ENCODE measurements at places on chromosomes 1 and 21.

DNA sequence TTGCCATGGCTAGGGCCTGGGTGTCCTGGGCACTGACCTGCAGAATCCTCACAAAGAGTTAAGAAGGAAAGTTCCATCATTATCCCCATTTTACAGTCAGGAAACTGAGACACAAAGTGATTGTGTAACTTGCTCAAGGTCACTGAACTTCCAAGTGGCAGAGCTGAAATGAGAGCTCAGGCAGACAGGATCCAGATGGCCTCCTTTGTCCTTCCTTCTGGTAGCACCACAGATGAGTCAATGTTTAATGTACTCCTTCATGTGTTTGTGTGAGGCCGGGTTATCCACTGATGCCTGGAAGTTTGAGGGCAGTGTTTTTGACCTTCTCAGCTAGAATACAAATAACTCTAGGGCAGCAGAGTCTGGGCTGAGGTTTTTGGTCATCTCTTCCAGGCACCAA is 207.0 kb downstream of the TNR start:
- DNase-seq, result peak; percentile 26

GRCh38 chr1:246919902-246920301 is 11.8 kb downstream of the AHCTF1 start:
- DNase-seq, result no peak

DNA sequence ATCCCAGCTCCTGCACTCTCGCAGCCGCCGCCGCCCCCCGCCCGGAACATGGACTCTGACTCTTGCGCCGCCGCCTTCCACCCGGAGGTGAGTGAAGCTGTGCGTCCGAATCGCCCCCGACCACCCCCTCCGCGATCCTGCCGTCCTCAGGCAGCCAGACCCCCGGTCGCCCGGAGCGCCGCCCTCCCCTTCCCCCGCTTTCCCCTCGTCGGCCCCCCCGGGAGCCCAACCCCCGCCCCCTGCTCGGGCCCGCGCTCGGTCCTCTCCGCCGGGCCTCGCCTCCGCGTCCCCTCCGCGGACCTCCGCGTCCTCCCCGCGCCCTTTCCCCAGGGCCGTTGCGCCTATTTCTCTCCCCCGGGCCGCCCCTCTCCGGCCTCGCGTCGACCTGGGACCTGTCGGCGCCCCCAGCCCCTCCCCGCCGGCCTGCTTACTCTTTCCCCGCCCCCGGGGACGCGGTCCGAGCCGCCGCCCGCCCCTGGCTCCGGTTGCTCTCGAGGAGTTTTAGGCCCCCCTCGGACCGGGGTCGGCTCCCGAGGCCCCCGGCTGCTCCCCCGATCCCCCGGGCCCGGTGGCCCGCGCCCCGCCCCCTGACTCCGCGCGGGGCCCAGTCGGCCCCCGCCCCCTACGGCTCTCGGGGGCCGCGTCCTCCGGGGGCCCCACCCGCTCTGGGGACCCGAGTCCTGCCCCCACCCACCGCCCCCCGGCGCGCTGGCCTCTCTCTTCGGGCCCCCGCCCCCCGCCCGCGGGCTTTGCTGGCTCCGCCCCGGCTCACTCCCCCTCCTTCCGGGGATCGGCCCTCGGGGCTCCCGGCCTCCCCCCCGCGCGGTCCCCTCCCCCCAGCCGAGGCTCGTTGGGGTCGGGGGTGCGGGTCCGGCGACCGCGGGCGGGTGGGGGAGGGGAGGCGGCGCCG is 743 bp downstream of the PHF13 start:
- DNase-seq, result peak; percentile 48

- no peak for DNase-seq
These were observed 82.1 kb downstream of the MT1HL1 start for GRCh38 chr1:236922190-236922589.

GRCh38 chr1:156165083-156165482 is 11.7 kb downstream of the SEMA4A start:
- DNase-seq, result no peak

GRCh38 chr1:181126871-181127587 is 38.5 kb downstream of the IER5 start:
- DNase-seq, result no peak

GRCh38 chr1:81878538-81878937 is 77.8 kb downstream of the ADGRL2 start:
- no peak for DNase-seq

- no peak for DNase-seq
These were observed 20.7 kb upstream of the ADARB1 start for GRCh38 chr21:45053561-45054226.

DNA sequence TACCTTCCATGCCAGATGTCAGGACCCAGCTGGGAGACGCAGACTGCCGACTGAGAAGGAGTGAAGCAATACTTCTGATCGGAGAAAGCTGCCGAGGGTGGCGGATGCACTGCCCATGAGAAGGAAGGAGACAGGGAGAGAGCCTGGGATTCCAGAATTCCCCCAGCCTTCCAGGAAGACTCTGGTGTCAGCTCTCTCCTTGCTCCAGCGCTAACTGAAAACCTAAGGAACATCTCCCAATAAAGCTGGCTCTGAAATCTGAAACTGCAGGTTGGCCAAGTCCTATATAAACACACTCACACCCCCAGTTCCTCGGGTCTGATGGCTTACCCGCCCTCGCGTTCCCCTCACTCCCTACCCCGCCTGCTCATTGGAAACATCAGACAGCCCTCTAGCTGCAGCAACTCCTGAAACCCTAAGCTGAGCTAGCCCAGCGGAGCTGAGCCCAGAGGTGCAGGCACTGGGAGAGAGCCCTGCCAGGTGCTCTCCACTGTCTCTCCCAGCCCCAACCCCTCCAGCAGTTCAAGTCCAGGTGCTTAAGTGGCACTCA is 52.3 kb downstream of the PLEKHA6 start:
- DNase-seq, result peak; percentile 41

GRCh38 chr1:220421508-220421907 is 106.4 kb upstream of the MARK1 start:
- DNase-seq, result no peak

DNA sequence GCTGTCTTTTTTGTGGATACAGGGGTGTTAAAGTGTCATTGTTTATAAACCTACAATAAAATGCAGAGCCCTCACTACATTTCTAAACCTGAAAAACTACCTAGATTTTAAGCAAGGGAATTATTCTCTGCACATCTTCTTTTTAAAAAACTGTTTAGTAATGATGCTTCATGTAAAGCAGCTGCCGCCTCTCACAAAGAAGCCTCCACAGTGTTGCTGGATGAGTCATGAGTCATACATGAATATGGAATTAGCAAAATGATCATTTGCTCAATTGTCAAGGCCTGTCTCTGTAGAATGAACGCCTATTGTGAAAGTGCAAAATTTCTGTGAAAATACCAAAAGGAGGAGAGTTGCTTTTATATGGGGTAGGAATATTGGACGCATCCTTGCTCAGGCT is 259.5 kb upstream of the CHRM3 start:
- no peak for DNase-seq

DNA sequence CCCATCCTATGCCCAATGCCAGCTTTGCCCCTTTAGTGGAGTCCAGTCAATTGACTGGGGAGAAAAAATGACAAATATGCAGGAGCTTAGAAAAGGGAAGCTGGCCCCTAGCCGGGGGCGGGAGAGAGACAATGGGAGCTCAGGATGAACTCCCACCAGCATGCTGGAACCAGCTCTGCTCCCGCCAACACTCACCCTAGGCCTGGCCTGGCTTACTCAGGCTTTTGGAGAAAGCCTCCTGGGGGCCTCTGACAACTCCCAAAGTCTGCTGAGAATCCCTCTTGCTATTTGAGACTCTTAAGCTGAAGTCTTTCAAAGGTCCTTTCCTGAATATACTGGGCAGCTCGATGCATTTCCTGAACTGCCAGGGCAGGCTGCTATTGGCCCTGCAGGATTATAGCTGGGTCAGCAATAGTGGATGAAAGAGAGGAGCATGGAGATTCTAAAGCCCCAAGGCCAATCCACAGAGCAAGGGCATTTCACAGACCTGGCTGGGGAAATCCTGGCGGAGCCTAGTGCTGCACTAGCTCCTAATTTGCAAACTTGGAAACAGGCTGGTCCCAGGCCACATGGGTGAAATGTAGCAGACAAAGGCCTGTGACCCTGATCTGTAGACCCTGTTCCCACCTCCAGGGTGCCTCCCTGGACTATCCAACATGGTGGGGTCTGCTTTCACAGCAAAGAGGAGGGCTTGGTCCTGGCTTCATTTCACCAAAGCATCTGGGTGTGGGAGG is 35.7 kb upstream of the CLSTN1 start:
- no peak for DNase-seq

DNA sequence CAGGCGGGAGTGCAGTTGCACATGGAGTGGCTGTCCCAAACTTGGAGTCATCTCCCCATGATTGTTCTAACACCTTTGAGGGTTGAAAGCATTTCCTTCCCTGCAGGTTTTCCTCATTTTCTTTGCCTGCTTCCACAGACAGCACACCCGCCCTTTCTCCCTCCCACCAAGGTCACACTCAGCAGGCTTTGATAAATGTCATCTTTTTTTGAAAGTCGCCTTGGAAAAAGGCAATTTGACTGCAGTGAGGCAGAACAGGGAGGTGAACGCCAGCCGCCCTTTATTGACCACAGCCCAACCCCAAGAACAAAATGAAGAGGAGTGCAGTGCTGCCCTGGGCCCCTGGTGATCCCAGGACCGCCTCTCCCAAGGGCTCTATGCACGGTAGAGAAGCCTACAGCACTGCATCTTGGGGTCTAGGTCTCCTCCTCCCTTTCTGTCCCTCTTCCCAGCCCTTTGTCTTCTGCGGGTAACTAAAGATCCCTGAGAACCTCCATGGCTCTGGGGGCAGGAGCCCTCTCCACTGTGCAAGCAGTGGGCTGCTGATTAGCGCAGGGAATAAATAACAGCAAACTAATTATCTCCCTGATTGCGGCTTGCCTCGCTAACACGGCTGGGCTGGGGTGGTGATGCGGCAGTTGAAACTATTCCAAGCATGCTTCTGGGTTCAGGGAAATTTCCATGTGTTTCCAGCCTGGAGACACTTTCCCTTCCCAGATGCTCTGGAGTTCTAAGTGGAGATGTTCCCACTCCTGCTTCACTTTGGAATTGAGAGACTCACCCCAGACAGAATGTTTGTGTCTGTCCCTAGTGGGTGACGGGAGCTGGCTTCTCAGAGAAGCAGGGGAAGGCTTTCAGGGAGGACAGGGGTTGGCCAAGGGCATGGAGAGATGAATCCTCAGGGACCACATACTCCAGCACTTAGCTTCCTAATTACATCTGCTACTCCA is 11.8 kb upstream of the AMIGO1 start:
- DNase-seq, result no peak

DNA sequence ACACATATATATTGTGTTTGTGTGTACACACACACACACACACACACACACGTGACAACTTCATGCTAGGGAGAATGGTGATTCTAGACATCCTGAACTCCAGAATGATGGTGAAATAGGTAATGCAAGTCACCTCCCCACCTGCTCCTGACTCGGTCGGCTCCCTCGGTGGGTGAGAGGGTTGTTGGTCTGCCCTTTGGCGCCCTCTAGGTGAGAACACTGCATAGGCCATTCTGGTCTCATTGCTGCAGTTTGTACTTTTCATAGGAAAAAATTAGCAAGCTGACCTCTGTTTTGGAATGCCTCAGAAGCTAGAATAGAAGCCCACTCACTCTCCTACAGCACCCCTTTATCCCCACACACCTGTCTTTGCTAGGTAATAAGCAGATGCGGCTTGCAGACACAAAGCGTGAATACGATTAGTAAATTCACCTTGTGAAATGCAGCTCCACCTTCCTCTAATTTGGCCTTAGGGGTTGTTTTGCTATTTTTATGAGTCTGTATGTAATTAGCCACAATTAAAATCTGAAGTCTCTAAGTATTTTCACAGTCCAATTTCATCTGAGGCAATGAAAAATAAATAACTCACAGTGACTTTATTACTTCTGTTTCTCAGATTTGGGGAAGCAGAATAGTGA is 130.0 kb upstream of the KCNJ15 start:
- peak; percentile 70 for DNase-seq
